ENCODE measurements at places on chromosomes 6 and 20.

DNA sequence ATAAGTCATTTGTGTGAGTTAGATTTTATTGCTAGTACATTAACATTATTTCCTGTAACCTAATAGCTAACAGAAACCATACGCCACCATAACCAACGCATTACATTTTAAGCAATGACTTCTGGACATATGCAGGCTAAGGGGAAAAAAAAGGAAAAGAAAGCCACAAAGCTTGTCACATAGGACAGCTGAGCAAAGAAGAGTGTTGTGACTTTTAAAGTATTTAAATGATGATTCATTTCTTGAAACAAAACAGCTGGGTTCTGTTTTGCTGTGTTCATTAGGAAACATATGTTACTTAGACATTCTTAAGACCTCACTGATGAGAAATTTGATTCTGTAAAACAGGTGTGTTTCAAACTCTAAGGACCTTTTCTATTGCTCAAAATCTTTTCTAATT, 171.4 kb downstream of the COL9A1 start:
- DNase-seq, result no peak

- peak; percentile 26 for DNase-seq
These were observed 173.6 kb downstream of the ANKRD60 start for GRCh38 chr20:58054780-58055373.

DNA sequence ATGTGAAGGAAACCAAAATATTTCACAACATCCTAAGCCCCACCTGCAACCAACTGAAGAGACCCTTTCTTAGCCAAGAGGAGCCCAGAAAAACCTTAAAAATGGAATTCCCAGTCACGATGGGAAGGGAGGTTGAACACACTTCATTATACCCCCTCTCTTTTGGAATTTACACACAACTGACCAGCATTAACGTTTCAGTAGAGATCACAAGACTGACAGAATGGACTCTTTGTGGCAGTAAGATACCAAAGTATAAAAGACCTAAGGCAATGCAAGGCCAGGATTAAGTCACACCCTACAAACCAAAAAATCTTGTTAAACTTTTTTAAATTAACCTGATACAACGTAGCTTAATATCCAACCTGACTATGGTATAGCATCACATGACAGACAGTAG, 190.9 kb downstream of the OTOR start:
- no peak for DNase-seq

GRCh38 chr6:129730477-129731165, 20.6 kb upstream of the ARHGAP18 start:
- DNase-seq, result peak; percentile 46

DNA sequence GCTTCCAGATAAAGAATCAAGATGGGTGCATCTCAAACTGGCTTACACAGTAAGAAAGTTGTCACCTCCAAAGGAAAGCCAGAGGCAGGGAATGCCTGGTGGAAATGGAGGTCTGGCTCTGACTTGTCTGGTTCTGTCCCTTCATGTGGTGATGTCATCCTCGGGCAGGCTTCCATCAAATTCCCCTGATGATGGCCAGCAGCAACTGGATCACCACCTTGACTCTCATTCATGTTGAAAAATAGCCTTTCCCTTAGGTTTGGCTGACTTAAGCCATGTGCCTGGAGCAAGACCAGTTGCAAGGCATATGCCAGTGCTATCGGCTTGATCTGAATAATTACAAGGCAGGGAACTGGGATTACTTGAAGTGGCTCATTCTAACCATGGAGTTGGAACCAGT, 28.8 kb downstream of the IMPG1 start:
- no peak for DNase-seq

DNA sequence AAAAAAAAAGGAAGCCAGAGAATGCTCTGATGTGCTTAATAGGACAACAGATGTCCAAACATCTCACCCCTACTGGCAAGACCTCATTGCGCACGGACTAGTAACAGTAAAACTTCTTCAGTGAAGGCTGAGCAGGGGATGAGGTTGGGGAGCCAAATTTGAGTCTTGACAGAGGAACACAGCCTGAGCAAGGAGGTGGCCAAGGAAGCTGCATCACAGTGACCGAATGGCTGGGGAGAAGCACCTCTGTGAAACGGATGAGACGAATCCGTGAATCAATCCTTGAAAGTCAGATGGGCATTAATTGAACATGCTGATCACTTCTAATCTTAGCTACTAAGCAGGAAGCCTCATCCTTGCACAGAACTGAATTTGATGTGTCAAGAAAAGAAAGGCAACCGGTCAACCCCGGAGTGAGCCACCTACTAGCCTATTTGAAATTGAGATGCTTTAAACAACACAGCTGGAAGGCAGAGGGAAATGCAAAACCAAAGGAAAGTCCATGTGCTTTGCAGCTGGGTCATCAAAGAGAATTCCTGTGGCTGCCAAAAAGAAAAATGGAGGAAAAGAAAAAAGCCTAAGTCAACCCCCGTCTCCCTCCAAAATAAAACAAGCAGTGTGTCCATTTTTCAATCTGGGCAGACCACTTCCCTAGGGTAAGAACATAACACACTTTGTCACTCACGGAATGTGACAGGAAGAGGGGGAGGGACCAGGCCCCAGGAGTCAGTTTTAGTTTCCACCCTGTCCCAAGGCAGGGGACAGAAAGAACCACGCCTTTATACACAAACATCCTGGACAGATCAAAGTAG, 29.5 kb downstream of the PXDC1 start:
- no peak for DNase-seq

GRCh38 chr6:162964488-162965140, 236.8 kb downstream of the PACRG start:
- DNase-seq, result peak; percentile 100

DNA sequence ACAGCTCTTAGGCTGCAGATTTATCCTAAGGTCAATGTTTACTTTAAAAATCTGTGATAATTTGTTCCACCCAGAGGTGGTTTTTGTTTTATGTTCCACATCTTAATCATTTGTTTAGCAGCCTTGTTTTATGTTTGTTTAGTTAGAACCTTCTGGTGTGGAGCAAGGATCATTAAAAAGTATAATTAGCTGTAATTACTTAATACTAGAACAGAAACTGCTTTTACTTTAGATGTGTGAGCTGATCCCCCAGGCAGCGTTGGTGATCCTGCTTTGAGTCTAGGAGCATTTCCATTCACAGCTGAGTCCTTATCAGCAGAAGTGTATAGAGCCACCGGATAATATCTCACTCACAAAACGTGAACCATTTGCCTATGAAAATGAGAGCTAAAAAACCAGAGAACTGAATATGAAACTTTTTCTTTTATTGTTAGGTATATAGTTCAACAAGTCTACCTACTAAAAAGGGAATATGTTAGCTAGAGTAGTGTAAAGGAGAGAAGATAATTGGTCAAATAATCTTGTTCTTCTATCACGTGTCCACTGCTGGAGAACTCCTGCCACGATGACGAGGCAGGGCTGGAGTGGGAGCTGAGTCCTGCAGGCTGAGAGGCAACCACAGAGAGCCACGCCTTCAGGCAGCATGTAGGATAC, 78.5 kb downstream of the TRMT11 start:
- DNase-seq, result no peak

- DNase-seq, result no peak
These were observed 135.5 kb downstream of the PAX1 start for GRCh38 chr20:21840991-21841390.

DNA sequence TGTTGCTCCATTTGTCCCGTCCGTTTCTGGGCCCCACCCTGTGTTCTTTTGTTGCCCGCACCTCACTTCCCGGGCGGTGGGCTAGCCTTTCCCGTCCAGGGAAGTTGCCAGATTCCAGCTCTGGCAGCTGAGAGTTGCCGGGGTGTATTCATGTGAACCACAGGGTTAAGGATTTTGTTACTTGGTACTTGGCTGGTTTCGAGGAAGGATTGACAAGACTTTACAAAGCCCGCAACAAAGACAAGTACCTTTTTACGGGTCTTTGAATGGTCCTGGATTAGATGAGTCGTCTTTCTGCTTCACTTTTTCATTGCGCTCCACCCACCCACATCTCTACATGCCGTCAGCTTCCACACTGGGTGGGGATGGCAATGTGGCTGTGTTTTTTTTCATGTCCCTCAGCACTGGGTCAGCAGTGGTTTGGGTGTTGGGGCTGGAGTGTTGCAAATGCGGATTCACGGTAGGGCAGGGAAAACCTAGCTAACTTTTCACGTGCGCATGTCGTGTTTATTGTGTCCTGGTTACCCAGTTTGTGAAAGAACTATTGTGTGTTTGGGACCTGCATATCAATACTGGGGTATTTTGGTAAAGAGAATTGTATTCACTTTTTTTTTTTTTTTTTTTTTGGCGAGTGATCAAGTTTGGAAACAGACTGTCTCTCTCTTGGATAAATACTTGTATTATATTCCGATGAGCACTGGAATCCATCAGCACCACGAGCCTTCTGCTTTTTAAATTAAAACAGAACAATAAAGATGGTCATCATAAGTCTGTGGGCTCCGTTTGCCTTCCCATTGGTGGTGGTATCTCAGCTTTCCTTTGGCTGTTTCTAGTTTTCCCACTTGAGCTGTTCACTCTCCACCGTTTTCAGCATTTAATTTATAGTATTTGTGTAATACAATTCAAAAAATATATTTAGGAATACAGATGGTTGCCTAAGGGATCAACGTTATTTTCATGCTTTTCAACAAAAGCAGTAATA, 1.2 kb downstream of the DUSP22 start:
- peak; percentile 48 for DNase-seq

DNA sequence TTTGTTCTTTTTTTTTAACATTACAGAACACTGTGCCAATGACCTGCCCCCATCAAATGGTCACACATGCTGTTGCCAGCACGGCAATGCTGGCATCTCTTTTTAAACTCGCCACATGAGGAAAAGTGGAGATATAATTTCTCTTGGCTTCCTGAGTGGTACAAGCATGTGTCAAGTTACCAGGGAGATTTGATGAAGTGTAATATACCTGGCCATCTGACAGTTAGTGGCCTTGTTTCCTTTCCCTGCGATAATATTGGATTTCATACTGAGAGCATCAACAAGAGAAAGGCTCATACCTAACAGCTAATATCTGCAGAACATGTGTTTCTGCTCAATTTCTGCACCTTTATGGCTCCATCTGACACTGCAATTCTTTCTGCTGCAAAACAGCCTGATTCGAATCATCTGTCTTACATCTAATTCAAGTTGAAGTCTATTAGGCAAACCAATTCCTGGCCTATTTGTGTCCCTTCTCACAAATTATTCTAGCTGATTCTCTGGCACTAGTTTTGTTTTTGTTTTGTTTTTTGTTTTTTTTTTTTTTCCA, 519.5 kb downstream of the PREX1 start:
- no peak for DNase-seq

DNA sequence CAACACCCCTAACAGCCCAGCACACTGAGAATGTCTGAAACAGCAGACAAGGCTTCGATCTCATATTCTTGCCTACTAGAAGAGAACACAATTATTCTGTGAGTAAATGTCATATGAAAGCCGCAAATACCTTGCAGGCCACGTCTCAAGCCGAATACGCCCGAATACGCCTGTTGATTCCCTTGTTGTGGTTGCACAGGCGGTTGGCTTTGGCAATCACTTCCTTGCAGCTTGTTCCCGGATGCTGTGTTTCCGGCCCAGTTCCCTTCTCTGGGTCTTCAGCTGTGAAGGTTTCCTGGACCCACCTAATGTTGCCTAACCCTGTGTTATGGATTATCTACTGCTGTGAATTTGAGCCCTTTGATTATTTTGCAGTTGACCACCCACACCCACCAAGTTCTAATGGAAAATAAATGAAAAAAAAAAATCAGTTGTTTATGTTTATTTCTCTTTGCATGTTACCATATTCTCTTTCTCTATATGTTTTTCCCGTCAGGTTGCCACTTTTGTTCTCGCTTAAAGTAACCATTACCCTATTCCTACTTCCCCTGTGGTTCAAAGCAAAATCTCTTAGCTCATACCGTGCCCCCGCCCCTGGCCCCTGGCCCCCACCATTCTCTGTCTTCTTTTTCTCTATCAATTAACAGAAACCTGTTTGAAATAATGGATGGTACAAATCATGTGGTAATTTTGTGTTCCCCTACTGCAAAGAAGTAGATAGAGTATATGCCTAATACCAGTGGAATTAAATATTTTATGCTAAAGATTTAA, 172.4 kb downstream of the ADGB start:
- no peak for DNase-seq

- DNase-seq, result no peak
These were observed 34.7 kb upstream of the TBXT start for GRCh38 chr6:166202321-166202733.

- no peak for DNase-seq
These were observed 133.2 kb downstream of the NFATC2 start for GRCh38 chr20:51409192-51409880.

DNA sequence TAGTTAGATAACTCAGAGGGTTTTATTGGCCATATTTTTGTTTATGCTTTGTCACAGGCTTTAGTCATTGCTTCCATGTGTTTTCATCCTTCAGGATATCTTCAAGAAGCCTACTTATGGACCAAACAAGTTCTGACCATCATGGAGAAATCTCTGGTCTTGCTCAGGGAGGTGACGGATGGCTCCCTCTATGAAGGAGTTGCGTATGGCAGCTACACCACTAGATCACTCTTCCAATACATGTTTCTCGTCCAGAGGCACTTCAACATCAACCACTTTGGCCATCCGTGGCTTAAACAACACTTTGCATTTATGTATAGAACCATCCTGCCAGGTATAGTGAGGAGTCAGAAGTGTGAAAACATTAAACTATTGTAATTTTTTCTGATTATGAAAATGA, 30.3 kb upstream of the CALHM6 start:
- DNase-seq, result no peak
